CD4-positive, CD25-positive, alpha-beta regulatory T cell (primary cell): ENCODE measurements at places on chromosomes 1 and 21.
A peak's percentile ranks its signal among the peaks of the same experiment; 100 is the strongest.

DNA sequence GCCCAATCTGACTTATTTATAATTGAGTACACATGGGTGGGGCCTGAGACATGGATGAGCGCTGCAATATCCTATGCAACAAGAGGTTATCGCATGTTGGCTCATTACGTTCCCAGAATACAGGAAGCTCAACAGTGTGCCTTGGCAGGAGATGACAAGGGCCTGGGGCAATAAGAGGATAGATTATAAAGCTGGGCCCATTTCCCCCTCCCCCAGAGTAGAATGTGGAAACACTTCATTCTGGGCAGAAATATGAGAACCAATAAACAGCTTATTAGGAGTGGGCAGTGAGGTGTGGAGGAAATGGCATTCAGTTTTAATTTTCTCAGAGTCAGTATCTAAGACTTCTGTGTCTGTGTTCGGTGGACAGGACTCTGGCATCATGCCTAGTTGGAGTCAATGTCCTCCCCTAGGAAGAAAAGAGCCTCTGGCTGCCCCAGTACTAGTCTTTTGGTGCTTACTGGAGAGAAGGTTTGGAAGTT is 92.8 kb downstream of the PIK3R3 start:
- no peak for DNase-seq

DNA sequence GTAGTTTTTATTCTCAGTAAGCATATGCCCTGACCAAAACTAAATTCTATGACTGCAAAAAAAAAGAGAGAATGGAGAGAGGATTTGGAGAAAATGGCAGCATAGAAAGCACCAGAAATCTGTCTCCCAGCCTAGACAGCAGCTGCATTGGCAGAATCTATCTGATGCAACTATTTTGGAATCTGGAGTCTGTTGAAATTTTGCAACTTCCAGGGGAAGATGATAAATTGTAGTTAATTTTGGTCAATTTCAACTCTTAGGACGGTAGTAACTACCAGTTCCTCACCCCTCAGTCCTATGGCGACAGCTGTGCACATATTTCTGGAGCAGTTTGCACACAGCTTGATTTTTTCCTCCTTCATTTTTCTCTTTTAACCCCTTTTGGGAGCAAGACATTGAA is 10.9 kb downstream of the EXO5 start:
- no peak for DNase-seq

DNA sequence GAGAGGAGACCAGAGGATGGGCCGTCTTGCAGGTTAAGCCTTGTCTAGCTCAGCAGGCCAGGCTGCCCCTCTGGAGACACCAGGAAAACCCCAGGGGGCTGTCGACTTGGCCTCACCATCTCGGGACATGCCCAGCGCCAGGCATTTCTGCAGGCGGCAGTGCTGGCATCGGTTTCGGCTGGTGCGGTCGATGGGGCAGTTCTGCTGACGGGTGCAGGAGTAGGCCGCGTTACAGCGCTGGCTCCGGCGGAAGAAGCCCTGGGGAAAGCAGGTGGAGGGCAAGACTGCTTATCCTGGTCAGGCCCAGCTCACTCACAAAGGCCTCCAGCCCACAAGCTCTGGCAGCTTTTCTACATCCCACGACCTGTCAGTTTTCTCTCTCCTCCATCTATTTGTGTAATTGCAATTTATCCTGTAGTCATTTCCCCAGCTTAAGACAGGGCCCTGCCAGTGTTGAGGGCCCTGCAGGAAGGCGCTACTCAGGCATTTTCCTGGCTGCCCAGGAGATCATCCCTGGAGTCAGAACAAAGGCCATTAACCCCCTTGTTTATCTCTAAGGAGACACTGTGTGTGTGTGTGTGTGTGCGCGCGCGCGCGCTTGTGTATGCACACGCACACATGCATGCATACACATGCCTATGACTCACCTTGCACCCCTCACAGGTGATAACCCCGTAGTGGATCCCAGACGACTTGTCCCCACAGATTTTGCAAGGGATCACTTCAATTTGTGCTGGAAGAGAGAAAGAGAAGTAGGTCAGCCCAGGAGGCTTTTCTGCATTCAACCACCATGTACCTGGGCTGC is 11.5 kb upstream of the LINGO4 start:
- DNase-seq, result no peak

- DNase-seq, result peak; percentile 42
Observed at GRCh38 chr1:90579212-90579802, 137.8 kb downstream of the BARHL2 start.

- DNase-seq, result no peak
Observed at GRCh38 chr1:89725011-89725370, 92.1 kb downstream of the LRRC8C start.

DNA sequence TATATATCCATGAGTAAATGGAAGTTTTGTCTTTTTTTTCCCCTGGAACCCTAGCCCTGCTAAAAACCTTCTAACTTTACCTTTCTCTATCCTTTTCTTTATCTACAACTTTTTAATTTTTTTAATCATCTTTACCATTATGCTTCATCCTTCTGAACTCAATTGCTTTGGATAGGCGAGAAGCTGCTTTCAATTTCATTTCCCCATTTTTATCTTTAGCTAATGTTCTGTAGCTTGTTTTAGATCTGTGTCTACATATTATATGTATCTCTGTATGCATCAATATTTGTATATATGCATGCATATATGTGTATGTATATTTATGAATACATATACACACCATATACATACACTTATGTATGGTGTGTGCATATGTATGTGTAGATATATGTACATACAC is 57.4 kb downstream of the PTPRC start:
- DNase-seq, result no peak

GRCh38 chr21:34732388-34732821 is 63.6 kb downstream of the CLIC6 start:
- DNase-seq, result no peak

DNA sequence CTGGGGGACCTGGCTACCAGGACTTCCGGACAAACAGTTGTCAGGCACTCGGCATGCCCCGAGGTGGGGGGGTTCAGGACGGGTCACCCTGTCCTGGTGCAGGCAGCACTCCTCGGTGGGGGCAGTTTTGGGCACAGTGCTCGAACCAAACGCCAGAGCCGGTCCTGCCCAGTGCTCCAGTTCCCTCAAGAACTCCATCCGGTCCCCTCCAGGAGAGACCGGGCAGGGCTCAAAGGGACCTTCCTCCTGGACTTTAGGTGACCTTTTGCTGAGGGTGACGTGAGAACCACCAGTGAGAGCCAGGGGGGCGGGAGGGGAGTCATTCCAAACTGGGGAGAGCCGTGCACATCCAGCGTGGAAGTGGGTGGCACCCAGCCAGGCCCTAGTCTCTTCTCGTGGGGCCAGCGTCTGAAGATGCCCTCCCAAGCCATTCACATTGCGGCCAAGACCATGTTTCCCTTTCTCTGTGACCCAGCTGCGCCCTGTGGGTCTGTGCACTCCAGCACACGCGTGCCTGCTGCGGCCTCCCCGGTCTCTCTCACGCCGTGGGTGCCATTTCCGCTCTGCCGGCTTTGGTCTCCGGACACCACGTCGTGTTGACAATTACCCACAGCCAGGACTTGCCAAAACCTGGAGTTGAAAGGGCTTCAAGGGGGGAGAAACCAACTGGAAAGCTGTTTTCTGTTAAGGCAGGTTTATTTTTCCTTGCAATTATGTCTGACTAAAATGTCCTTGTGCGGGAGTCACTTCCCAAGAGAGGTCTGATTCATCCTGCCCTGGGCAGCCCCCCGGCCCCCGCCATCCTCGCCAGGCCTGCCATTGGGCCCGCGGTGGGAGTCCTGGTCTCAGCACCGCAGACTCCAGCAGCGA is 178.8 kb upstream of the ARHGEF16 start:
- DNase-seq, result no peak

DNA sequence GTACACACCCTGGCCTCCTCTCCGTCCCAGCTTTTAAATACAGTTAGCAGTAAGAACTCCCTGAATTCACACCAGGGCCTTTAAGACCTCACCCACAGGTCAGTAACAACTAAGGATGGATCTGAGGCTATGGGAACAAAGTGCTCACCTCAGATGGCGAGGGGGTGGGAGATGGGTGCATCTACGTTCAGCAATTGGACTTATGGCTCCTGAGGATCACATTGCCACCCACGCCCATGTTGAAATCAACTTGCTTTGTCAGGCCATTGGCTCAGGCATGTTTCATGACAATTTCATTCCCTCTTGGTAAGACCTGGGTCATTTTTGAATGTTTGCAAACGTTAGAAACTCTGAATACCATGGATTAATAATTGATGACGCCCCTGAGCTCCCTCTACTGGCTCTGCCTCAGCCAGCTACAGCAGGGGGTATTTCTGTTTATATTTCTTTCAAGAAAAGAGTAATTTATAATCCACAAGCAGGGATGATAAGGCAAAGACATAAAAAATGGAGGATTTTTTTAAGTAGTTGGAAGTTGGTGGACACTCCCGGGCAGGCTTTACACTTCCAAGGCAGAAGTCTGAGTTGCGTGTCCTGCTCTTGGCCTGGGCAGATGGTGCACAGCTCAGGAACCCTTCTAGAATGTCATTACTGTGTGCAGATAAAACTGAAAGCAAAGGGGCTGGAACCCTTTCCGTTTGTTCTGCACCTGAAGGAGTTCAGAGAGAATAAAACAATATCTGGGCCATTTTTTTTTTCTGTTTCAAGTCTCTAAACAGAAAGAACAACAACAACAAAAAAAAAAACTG is 13.7 kb upstream of the LBR start:
- DNase-seq, result no peak
